ENCODE measurements at places on chromosomes 6 and 20.

DNA sequence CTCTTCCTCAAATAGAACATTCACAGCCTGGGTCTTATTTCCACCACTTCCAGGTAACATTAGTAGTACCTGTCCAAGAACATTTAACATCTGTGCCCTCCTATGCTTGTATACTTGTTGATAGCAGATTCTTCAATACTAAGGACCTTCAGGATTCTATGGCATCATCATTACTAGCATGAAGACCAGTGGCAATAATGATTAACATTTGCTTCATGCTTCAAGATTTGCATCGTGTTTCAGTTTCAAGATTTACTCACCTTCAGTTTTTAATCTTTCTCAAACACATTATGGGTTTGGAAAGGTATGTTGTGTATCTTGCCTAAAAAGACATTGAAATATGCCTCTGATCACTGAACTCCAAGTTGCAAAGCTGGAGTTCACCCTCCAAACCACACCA is 412.8 kb upstream of the NRSN1 start:
- DNase-seq: no peak

GRCh38 chr20:4113615-4114603 is 98.6 kb upstream of the RNF24 start:
- no peak for DNase-seq

GRCh38 chr6:167588181-167588919 is 238.4 kb upstream of the AFDN start:
- no peak for DNase-seq

- DNase-seq: no peak
These were observed 44.1 kb downstream of the SCP2D1 start for GRCh38 chr20:18857640-18858039.

DNA sequence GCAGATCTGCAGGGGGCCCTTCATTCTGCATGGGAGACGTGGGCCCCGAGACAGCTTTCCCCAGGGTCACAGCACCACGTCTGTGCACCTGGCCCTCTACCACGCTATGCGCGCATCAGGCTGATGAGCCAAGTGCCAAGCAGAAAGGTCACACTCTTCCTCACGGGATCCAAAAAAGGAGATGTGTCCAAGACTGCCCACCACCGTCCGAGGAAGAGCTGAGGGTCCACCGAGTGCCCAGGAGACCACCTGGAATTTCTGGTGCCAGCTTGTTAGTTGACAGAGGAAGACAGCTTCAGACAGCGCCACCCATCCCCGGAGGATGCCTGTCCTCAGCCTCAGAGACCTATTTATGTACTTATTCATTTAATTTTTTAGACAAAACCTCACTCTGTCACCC is 77.6 kb upstream of the QKI start:
- DNase-seq: no peak

DNA sequence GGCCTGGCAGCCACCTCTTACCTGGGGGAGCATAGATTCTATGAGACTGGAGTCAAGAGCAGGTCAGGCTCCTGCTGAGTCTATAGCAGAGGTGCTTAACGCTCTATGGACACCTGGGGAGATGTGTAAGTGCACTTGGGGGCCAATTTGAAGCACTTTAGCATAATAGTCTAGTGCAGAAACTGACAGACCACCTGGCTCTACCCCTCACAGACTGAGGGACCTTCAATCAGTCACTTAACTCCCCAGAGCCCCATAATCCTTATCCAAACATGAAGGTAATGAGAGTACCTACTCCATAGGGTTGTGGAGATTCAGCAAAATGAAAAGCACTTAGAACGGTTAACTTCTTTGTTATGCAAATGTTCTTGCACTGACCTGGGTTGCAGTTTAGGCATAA is 87.3 kb upstream of the SLC22A16 start:
- DNase-seq: no peak

DNA sequence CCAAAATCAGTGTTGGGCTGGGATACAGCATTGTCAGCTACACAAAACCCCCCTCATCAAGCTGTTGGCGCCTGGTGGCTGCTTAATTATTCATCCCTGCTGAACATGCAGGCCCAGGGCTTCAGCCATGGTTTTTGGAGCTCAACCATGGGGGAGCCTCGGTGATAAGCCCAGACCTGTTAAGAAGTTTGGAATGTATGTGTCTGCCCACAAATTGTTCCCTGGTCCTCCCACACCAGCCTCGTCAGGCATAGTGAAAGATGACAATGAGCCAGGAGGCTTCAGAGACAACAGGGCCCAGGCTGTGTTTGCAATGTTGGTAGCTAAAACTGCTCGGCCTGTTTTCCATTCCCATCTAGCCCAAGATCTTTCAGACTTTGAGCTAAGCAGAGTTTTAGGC is 34.8 kb upstream of the SIRPA start:
- no peak for DNase-seq

DNA sequence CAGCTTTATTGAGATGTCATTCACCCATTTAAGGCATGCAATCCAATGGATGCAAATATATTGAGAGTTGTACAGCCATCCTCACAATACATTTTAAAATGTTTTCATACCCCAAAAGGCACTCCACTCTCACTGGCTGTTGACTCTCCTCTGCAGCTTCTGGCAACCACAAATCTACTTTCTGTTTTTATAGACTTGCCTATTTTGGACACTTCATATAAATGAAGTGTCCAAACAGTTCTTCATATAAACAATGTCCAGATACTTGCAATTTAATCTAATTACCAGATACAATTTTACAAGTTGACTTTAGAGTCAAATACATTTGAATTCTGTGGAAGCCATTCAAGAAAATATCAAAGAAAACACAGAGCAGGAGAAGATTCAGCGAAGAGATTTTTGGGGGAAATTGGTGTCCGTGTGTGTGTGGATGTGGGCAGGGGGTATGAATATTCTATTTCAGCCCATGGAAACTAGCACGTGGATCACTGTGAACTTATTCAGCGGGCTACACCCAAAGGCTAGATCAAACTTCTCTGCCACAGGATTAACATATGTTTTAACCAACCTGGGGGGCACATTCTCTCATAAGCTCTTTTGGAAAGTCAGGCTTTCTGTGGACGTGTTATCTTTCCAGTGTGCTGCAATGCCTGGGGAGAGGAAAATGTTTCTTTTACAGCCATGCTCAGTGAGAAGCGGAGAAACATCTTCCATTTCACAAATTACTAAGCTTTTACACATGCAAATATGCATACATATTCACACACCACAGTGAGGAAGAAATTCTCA is 73.9 kb downstream of the PLG start:
- no peak for DNase-seq

DNA sequence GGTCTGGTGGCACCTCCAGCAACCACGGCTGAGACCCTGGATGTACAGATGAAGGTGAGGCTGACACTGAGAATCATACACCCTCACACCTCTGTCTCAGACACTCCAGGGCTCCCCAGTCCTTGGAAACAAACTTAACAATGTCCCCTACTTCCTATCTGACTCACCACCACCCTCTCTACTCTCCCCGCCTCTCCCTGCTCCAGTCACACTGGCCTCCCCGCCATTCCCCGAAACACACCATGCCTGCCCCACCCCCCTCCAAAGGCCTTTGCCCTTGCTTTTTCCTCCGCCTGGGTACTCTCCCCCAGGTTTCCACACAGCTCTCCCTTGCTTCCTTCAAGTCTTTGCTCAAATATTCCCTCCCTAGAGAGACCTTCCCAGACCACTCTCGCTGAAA is 16.3 kb downstream of the BPI start:
- no peak for DNase-seq

DNA sequence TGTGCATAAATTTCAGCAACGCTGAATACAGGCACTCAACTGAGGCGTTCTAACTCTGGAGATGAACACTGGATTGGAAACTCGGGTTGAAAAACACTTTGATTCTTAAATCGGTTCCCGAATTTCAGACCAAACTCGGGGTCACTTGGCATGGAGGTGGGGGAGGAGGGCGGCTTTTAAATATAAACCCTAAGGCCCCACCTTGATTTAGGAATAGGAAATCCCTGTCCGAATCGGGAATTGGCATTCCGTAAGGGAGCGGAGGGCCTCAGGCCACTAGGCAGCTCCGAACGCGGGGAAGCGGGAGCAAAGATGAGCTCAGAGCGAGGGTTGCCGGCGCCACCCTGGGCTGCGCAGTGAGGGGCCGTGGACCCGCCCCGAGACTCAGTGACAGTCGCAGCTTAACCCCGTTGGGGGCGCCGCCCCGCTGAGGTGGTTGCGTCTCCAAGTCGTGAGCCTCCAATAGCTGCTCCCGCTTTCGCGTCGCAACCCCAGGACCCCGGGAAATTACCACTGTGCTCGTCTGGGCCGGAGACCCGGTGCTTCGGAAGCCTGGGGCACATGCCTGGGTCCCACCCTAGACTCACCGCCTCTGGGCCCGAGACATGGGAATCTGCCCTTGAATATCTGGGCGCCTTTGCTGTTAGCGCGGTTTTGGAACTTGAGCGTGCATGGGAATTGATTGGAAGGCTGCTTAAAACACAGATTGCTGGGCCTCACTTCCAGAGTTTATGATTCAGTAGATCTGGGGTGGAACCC is 4.6 kb upstream of the SIM1 start:
- DNase-seq: no peak

DNA sequence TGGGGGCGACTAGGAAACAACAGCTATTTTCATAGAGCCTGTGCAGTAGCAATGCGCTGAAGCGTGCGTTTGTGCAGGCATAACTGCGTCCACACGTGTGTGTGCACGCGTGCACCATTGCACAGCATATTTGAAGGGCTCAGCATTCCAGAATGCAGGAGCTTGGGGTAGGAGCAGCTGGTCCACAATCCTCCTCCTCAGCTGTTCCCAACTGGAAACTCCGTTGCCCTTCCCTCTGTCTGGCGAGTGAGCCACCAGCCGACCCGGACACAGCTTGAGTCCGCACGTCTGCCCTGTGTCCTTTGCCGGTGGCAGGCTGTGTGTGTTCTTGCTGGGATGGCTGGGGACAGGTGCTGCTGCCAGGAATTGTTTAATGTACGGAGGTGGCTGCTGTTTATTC is 110.2 kb downstream of the SASH1 start:
- DNase-seq: no peak

DNA sequence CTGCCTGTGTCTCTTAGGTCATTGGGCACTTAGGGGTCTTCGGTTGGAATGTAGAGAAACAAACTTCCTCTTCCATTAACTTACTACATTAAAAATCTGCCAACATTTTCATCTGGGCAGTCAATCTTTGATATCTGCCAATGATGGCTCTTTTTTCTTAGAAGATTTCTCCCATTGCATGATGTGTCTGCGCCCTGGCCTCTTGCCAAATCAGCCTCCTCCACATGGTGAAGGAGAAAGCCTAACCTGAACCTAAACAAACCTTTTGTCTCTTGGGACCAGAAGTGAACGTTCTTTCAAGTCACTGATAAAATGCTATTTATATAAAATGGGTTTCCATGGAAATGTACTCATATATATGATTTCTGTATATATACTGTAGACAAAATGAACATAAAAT is 998.9 kb upstream of the GJE1 start:
- no peak for DNase-seq

- DNase-seq: peak; percentile 82
These were observed 48.9 kb downstream of the NOL4L start for GRCh38 chr20:32535953-32536823.

- DNase-seq: no peak
These were observed 193.7 kb upstream of the PROKR2 start for GRCh38 chr20:5510446-5510845.

GRCh38 chr20:62785393-62785792 is 10.9 kb upstream of the MRGBP start:
- no peak for DNase-seq

DNA sequence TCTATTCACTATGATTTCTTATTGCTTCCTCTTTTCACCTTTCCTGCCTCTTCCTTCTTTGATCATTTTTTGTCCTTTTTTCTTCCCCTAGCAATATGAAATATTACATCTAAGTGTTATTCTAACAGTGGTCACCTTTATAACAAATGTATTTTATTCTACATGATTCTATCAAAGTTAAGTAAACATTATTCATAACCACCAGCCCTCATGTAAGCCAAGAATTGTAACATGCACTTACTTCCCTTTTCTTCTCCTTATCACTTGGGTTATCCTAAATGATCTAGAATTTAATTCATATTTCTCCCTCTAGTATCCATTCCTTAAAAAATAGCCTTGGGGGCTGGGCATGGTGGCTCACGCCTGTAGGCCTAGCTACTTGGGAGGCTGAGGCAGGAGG is 88.3 kb upstream of the SLC22A23 start:
- no peak for DNase-seq

GRCh38 chr6:43703512-43704429 is 16.2 kb upstream of the MRPS18A start:
- no peak for DNase-seq

- DNase-seq: no peak
These were observed 30.7 kb downstream of the ARHGAP18 start for GRCh38 chr6:129679275-129679674.

DNA sequence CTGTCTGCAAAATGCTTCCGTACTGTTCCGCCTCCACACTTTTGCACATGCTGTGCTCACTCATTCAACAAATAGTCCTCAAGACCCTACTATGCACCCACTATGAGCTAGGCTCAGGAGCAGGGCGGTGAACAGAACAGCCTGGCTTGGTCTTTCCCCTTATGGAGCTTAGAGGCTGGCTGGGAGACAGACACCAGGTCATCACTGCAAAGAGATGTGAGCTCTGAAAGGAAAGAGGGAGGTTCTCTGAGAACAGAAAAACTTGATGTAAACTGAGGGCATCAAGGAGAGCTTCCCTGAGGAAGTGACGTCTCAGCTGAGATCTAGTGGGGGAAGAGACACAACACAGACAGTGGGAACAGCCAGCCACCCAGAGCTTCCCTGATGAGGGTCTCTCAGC is 31.0 kb upstream of the TGM2 start:
- no peak for DNase-seq

GRCh38 chr6:38599966-38600550 is 39.7 kb downstream of the BTBD9 start:
- DNase-seq: no peak

GRCh38 chr6:227812-228338 is 64.4 kb upstream of the DUSP22 start:
- DNase-seq: no peak

DNA sequence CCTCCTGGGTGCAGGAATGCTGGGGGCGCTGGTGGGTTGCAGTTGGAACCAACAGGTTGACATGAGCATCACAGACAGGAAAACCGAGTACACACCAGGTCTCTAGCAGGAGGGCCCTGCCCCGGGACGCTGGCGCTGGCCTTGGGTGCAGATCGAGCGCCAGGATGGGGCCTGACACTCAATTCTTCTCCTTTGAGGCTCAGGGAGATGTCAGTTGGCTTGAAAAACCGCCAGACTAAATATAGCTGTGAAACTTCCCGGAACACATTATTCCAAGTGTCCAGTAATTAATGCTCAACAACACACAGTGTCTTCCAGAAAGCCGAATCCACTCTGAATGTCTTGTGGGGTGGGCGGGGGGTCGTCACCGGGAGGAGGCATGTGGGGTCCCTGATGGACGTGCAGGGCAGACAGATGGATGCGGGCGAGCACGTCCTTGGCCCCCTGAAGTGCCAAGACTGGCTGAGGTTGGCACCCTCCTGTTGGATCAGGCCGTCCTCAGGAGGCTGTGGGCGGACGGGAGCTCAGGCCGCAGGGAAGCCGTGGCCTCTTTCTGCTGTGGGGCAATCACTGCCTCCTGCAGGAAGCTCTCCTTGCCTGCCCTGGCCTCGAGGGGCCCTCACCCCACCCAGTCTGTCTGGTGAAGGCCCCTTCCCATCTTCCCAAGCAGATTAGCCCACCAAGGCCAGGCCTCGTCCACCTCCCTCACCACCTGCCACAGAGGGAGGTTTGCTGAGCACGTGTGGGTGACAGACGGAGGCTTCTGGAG is 19.4 kb upstream of the GATA5 start:
- DNase-seq: no peak

Measured in NK-92 treated with Interleukin-12 subunit alpha and Interleukin-12 subunit beta, amount 100 ng/mL, for 24 hours (cell line).